Glomerular endothelial cell (primary cell): ENCODE measurements at places on chromosomes 6 and 20. TPM values are rescaled to one million over a fixed set of nuclear protein-coding genes. Genes with fewer than 3 reads are reported as not detected.

CAGE1 gene
- total RNA-seq, result not detected in 2 replicates

SNAP25 gene
- total RNA-seq, result 0.34 and 1.9 TPM in 2 replicates

DNA sequence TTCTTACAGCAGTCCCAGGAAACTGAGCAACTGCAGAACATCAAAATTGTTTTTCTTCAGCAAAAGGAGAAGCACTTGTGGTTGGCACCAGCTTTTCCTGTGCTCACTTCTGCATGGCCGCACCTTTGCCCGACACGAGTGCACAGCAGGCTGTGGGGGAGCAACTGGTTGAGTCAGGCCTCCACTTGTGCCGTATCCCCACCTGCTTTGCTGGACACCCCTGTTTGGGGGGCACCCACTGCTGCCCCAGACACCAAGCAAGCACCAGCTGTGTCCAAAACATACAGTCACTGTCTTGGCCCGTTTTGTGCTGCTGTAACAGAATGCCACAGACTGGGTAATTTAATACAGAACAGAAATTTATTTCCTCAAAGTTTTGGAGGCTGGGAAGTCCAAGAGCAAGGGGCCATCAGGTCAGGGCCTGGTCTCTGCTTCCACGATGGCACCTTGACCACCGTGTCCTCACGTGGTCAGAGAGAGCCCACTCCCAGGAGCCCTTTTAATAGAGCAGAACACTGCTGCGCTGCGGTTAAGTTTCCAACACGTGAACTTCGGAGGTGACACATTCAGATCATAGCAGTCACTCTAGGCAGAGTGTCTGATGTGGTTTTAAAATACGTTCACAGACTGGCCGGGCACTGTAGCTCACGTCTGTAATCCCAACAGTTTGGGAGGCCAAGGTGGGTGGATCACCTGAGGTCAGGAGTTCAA, 8.7 kb upstream of the GMEB2 start:
- no peak for DNase-seq

BMP2 gene
- 17.7 and 26.9 TPM in 2 replicates for total RNA-seq
